ENCODE measurements at places on chromosomes 11 and 22.

GRCh38 chr11:122096272-122097112 is 19.5 kb downstream of the BLID start:
- DNase-seq, result no peak

DNA sequence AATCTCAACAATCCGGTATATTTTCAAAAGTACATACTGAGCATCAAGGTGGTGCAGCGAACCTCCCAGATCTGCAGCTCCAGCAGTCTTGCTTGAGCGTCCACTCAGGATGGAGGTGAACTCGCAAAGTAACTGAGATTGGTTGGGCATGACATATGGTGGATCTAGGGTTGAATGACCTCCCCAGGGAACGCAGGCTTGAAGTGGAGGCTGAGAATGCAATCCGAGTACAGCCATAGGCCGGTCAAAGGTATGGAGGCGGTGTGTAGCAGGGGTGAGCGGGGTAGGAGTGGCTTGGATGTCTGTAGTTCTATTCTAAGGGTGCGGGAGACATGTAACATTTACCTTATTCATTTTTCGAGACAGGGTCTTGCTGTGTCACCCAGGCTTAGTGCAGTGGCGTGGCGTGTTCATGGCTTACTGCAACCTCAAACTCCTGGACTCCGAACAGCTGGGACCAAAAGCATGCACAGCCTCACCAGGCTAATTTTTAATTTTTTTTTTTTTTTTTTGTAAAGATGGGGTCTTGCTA is 631 bp upstream of the C22orf39 start:
- peak; percentile 97 for DNase-seq

DNA sequence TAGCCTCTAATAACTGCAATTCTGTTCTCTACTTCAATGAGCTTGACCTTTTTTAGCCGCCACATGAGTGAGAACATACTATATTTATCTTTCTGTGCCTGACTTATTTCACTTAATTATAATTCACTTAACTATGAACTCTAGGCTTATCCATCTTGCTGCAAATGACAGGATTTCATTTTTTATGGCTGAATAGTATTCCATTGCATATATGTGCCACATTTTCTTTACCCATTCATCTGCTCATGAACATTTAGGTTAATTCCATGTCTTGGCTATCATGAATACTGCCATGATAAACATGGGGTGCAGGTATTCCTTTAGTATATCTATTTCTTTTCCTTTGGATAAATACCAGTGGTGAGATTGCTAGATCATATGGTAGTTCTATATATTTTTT is 85.2 kb downstream of the CWC15 start:
- DNase-seq, result no peak

- no peak for DNase-seq
Observed at GRCh38 chr22:30225220-30225927, 21.2 kb downstream of the LIF start.

DNA sequence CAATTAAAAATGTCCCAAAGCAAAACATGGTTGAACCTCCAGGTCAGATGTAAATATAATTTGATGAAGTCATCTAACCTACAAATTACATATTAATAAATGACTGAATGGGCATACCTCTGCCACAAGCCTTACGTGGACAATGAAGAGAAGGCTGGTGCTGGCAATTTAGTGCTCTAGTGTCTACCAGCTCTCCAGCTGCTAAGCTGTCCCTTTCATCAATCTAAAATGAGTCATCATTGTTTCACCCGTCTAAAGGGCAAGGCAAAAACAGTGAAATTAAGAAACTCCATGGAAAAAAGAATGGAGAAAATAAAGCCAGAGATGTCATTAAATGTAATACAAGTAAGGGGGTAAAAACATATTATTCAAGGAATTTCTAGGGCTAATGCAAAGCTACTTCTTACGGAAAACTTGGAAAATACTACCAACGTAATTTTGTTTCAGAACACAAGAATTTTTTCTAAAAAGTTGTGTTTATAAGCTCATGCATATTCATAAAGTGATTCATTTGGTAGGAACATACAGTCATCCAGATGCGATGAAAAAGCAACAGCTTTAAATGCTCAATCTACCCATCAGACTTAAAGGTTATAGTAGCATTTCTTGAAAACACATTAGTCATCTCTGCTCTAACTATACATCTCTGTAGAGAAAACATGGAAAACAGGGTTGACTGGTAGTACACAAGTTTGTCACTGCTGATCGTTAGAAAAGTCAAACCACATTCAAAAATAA is 71.5 kb downstream of the SIK3 start:
- no peak for DNase-seq

DNA sequence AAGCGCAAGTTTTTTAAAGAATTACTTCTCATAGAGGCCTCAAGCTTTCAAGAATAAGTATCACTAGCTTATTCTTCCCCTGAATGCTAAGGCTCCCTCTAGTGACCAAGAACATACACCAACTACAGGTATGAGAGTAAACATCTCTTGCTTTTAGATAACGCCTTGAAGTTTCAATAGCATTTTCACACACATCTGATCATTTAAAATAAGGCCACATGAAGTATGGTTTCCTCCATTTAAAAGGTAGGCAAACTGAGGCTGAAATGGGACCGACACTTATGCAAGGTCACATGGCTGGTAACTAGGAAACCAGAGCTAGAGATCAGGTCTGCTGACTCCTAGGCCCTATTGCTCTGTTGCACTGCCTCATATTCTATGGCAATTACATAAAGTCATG is 66.5 kb downstream of the CCDC34 start:
- DNase-seq, result peak; percentile 72

DNA sequence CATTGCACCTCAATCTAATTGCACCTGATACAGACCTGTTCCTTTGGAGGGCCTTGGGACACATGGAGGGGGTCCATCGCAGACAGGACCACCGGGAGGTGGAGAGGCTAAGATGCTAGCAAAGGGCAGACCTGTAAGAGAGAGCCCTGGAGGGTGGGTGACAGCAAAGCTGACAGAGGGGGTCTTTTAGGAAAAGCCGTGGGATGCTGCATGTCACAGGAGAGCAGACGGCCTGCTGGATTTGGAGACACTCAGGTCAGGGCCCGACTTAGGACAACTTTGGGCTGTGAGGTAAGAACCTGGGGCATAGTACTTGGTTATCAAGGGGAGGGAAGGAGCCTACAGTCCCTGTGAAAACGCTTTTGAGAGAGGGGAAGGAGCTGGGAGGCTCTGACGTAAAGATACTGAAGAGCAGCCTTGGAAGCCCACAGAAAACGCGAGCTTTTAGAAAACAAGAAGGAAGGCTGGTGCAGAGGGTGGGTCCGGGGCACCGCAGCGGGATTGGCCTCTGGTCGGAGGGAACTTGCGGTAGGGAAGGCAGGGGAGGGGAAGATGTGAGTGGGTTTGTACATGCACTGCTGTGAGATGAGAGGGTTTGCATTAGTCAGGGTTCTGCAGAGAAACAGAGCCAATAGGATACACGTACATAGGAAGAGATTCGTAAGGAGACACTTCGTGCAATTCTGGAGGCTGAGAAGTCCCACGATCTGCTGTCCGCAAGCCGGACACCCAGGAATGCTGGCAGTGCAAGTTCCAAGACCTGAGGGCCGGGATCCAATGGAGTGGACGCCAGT is 868.5 kb downstream of the TBC1D22A start:
- DNase-seq, result no peak

DNA sequence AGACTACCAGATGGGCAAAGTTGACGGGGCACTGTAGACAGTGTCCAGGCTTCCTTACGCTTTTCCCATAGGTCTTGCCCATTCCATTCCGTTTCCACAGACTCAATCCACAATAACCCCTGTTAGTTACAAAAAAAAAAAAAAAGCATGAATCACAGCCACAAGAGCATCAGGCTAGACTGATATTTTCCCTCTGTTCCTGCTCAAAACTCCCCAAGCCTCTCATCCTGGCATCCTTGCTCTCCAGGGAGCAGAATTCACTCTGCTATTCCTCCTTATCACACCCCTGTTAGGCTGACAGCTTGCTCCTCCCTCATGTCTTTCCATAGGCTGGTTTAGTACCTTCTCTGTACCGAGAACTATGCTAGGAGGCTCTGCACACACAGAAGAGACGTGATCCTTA is 42.2 kb downstream of the TMEM123 start:
- DNase-seq, result peak; percentile 56

DNA sequence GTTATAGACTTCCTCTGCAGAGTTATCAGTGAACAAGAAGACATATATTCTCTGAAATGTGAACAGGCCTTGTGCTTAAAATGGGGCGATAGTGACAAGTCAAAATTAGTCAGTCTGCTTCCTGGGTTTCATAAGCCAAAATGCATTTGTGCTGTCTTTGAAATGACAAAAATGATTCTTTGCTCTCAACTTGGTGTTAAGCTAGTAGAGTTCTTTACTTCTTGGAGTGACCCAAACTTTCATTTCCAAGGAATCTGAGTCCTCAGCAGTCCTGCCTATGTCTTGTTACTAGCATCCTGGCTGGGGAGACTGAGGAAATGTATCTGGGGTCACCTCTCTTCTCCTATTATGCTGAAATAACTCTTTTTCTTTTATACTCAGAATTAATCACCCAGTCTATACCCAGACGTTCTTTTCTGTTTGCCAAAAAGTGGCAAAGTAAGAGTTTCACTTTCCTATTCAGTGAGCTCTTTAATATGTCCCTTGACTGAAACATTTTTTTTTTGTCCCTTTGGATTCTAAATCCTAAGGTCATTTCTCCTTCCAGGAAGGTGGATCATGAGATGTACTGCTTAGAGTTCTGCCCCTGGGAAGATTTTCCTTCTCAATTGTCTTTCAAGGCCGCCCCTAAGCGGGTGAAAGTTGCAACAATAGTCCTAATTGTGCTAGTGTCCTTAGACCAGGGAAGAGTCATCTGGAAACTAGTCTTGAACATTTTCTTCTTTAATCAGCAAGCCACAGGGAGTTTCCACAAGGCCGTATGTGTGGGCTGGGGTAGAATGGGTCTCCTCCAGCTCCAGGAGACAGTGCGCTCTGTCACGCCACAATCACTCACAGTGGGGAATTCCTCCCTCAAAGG is 53.0 kb upstream of the RDX start:
- DNase-seq, result no peak

DNA sequence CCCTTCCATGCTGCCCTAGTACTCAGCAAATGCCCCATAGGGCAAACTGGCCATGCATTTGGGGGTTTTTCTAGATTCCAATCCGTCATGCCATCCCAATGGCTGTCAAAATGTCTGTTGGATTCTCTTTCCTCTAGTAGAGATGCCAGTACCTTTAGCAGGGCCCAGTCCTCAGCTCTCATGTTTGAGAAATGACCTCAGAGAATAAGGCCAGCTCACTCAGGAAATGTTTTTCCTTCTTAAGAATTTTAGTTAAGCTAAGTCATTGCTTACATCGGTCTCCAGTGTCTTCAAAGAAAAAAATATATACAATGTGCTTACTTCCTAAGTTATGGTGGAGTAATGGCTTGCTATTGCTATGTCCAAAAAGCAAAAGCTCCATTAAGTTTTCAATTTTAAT is 14.1 kb upstream of the ALKBH3 start:
- no peak for DNase-seq

- DNase-seq, result no peak
Observed at GRCh38 chr11:29161191-29161590, 855.6 kb downstream of the KCNA4 start.

DNA sequence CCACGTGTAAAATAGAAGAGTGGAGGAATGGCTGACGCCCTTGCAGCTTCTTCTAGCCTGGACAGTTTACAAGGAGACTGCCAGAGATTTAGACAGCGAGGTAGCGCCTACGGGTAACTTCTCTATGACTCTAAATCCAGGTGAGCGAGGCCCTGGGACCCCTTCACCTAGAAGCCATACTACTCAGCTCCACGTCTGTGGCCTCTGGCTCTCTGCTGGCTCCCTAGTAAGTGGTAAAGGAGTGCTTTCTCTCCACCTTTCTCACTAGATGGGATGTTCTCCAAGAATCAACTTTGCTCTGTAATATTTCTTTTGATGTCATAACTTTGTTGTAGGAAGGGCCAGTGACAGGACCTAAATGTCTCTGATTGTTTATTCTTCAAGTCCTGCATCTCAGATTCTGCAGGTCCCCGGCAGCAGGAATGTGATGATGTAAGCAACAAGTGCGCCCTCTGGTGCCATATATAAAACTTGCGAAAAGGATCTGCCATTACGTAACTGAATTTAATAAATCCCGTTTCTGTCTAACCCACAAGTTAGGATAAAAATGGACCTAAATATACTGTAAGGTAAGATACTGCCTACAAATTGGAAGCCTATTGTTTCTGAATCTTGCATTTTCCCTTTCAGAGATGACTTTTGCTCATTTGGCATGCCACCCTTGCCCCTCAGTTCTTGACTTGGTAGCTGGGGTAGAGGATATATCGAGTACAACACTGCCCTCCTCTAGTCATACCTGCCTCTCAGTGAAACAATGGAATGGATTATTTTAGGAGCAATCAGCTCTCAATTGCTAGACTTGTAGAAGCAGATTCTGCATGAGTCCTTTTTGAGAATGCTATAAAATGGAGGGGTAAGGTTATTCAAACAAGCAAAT is 11.0 kb upstream of the PTPN5 start:
- peak; percentile 25 for DNase-seq

DNA sequence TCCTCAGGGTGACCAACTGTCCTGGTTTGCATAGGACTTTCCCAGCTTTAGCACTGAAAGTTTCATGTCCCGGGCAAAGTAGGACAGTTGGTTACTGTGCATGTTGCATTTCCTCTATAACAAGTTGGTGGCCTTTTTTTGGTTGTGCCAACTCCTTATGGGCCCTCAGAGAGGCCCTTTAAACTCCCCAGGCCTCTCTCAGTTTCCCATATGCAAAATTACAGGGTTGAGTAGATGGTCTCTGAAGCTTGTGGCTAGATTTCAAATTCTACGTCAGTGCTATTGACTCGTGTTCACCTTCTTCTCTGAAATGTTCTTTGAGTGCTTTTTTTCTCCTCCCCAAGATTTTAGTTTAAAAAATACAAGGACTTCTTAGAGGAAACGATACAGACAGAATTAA is 92.5 kb downstream of the MYO18B start:
- no peak for DNase-seq

DNA sequence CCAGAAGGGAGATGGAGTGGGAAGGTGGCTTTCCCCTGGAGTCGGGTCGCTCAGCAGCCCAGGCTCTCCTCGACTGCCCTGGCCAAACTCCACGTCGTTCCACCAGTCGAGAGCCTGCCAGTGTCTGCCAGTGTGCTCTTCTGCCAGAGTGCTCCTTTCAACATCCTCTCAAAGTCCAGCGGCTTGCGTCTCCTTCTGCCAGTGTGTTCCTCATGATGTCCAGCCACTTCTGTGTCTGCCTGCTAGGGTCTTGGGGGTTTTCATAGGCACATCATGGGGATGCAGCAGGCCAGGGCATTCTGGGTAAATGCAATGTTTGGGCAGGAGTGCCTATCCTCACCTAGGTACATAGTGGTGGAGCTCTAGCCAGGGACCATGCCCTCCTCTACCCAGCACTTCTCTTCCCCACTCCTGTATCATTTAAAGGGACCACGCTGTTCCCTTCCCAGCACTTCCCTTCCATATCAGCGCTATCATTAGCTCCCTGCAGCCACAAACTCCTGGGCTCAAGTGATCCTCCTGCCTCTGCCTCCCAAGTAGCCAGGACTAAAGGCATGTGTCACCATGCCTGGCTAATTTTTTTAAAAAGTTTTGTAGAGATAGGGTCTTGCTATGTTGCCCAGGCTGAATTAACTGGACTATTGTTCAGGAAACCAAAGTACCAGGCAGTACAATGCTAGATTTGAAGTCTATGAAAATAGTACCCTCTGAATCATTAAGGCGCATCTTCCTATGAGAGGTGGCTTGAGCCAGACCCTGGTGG is 62.9 kb upstream of the CLDN5 start:
- no peak for DNase-seq

GRCh38 chr11:61116426-61117167 is 14.3 kb downstream of the CD5 start:
- DNase-seq, result no peak
